Muscle of leg (tissue), 16 donors: ENCODE measurements at places on chromosomes 13 and 19.

- no peak for DNase-seq
Observed at GRCh38 chr13:29111446-29111845, 291.3 kb downstream of the MTUS2 start.

- DNase-seq, result no peak
Observed at GRCh38 chr19:27971071-27971470, 1241.9 kb downstream of the UQCRFS1 start.

GRCh38 chr19:50190439-50190891 lies 13.0 kb upstream of the MYH14 start:
- DNase-seq, result no peak

- DNase-seq, result no peak
Observed at GRCh38 chr19:4980838-4981680, 12.1 kb downstream of the KDM4B start.

DNA sequence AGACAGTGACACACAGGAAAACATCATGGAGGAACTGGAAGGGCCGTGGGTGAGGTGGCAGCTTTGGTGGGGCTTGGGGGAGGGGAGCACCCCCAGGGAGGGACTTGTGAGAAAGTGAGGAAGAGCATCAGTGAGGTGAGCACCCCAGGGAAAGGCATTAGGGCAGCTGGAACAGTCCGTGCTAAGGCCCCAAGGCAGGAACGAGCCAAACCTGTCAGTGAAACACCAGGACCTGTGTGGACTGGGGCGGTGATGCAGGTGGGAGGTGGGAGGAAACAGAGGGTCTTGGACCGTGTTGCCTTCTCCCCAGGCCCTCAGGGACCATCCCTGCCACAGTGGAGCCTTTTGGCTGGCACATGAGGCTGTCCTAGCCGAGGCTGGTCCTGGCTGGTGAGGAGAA lies 17.3 kb upstream of the SLC7A10 start:
- DNase-seq, result no peak

- no peak for DNase-seq
Observed at GRCh38 chr19:12969292-12969988, at the start of gene DAND5. TSS of gene DAND5 (plus strand) at chr19:12969576. CDS start at chr19:12969661, 85 bp downstream.

- DNase-seq, result no peak
Observed at GRCh38 chr19:38068826-38069225, 155.2 kb downstream of the DPF1 start.
